ENCODE measurements at places on chromosomes 5 and 9. TPM values are rescaled to one million over a fixed set of nuclear protein-coding genes. Genes with fewer than 3 reads are reported as not detected.

DNA sequence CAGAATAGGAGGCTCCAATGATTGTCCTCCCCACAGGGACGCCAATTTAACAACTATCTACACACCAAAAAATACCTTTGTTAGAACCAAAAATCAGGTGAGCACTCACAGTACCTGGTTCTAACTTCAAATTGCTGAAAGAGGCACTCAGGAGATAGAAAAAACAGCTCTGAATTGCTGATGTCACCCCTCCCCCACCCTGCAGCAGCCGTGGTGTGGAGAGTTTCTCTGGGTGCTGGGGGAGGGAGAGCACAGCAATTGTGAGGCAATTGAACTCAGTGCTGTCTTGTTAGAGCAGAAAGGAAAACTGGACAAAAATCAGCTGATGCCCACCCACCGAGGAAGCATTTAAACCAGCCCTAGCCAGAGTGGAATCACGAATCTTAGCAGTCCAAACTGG, 41.8 kb downstream of the TNFSF8 start:
- H3K27ac ChIP-seq, result no peak overlapping the region
- H3K36me3 ChIP-seq, result no peaks in the 10 kb centered on the region
- no peak overlapping the region for H3K4me3 ChIP-seq
- no peak for DNase-seq
- no peaks in the 10 kb centered on the region for H3K4me1 ChIP-seq

GRCh38 chr9:3435732-3436131, 90.1 kb downstream of the RFX3 start:
- no peak overlapping the region for H3K4me3 ChIP-seq
- no peaks in the 10 kb centered on the region for H3K36me3 ChIP-seq
- no peaks in the 10 kb centered on the region for H3K27me3 ChIP-seq
- no peak overlapping the region for H3K27ac ChIP-seq
- DNase-seq, result no peak
- peaks cover 8% of the 10 kb centered on the region for H3K4me1 ChIP-seq

DNA sequence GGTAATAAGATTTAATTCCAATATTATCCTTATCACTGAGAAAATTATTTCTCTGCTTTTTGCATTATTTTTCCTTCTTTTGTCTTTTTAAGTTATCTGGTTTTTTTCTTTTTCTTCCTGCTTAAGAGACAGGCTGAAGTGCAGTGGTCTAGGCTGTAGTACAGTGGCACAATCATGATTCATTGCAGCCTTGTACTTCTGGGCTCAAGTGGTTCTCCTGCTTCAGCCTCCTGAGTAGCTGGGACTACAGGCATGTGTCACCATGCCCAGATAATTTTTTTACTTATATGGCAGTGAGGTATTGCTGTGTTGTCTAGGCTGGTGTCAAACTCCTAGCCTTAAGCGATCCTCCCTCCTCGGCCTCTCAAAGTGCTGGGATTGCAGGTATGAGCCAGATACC, 93.9 kb downstream of the SLC44A1 start:
- no peak for DNase-seq
- H3K27ac ChIP-seq, result no peak overlapping the region
- H3K4me1 ChIP-seq, result peaks cover 7% of the 10 kb centered on the region

DNA sequence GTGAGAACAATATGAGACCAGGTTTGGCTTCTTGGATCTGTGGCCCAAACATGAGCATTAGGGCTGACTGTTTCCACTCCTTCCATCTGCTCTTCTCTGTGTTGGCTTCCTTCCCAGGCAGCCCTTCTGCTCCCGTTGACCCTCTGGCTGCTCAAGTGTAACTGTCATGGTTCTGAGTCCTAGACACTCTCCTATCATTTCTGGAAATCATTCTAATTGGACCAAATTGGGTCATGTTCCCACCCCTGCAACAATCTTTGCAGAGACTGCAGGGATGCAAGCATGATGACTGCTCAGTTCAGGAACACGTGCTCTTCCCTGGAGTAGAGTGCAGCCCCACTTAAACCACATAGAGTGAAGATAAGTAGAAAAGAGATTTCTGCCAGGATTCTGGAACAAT, 741.4 kb downstream of the TAF11L14 start:
- no peaks in the 10 kb centered on the region for H3K36me3 ChIP-seq
- H3K4me1 ChIP-seq, result no peaks in the 10 kb centered on the region
- no peaks in the 10 kb centered on the region for H3K27me3 ChIP-seq
- DNase-seq, result no peak
- no peak overlapping the region for H3K27ac ChIP-seq
- no peak overlapping the region for H3K4me3 ChIP-seq

DNA sequence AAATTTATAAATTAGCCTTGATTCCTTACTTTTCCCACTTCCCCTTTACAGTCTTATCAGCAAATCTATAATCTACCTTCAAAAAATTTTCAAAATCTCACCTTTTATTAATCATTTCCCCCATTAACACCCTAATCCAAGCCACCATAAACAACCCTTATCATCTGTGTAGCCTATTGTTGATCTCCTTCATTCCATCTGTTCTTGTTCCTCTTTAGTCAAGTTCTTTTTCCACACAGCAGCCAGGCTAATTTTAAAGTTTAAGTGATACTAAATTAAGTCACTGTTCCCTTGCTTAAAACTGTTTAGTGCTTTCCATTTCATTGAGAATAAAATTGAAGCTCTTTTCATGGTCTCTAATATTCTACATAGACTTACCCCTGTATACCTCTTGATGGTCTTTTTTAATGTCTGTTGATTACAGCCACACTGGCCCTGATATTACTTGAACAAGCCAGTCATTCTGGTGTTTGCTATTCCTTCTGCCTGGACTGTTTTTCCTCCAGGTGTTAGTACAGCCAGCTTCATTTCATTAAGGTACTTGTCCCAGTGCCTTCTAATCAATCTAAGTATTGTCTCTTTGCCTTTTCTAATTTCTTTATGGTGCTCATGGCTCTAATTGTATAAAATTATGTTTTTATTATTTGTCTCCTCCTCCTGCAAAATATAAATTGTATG, 31.1 kb downstream of the GPR151 start:
- no peaks in the 10 kb centered on the region for H3K4me1 ChIP-seq
- peaks cover 78% of the 10 kb centered on the region for H3K36me3 ChIP-seq
- no peak for DNase-seq
- H3K27ac ChIP-seq, result no peak overlapping the region

GRCh38 chr5:10077791-10078545, 171.7 kb downstream of the ATPSCKMT start:
- DNase-seq, result no peak
- no peak overlapping the region for H3K27ac ChIP-seq
- H3K4me1 ChIP-seq, result no peaks in the 10 kb centered on the region
- H3K27me3 ChIP-seq, result no peaks in the 10 kb centered on the region

- H3K27me3 ChIP-seq, result no peaks in the 10 kb centered on the region
- no peak overlapping the region for H3K4me3 ChIP-seq
- H3K4me1 ChIP-seq, result no peaks in the 10 kb centered on the region
- no peaks in the 10 kb centered on the region for H3K36me3 ChIP-seq
- H3K27ac ChIP-seq, result no peak overlapping the region
These were observed 25.6 kb downstream of the POU5F2 start for GRCh38 chr5:93715761-93716160.

- H3K4me3 ChIP-seq, result no peak overlapping the region
- H3K4me1 ChIP-seq, result no peaks in the 10 kb centered on the region
- H3K27ac ChIP-seq, result no peak overlapping the region
These were observed 35.9 kb downstream of the KIF2A start for GRCh38 chr5:62341783-62342475.

GRCh38 chr9:126507318-126508109, 106.2 kb upstream of the LMX1B start:
- H3K27me3 ChIP-seq, result no peaks in the 10 kb centered on the region
- no peak overlapping the region for H3K4me3 ChIP-seq
- DNase-seq, result no peak

DNA sequence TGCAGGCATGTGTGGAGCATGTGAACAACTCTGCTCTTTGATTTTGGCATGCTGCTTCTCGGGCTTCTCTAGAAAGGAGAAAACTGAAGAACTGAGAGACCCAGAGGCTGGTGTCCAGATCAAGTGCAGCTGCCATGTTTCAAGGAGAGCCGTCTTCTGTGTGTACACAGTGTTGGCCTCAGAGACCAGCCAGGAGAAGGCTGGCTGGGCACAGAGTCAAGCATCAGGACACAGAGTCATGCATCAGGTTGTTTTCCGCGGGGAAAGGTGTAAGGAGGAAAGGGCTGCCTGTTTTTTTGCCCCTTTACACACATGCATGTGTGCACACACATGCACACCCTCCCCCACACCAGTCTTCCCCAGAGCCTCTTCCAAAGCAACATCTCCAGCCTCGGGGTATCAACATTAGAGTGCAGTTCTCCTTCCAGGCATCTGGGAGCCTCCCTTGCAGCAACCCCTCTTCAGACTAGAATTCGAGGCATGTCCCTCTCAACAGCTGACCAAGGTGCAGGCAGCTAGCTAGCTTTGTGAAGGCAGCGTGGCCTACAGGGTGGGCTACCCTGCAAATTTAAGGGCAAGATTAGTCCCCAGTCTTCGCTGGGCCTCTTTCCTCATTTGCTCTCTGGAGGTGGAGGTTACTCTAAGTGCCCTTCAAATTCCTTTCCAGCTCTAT, 180.9 kb downstream of the AOPEP start:
- no peak overlapping the region for H3K4me3 ChIP-seq
- H3K27me3 ChIP-seq, result no peaks in the 10 kb centered on the region
- H3K36me3 ChIP-seq, result no peaks in the 10 kb centered on the region

GRCh38 chr9:134897584-134898170, 17.1 kb downstream of the FCN2 start:
- H3K36me3 ChIP-seq, result no peaks in the 10 kb centered on the region
- no peaks in the 10 kb centered on the region for H3K27me3 ChIP-seq
- no peak overlapping the region for H3K27ac ChIP-seq

DNA sequence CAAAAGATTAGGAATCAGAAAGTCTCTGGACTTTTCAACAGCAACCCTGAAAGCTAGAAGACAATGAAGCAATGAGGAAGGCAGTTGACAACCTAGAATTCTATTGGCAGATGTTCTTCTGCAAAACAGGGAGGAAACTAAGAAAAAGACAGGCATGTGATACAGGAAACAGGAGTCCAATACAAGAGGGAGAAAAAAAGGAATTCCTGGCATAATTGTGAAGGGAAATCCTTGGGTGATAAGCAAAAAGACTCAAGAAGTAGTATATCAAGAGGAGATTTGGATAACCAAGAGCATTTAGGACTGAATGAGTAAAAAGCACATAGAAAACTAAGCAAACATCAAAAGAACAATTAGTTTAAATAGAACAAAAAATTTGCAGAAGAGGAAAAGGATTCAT, 58.6 kb downstream of the LPAR1 start:
- no peak overlapping the region for H3K27ac ChIP-seq
- no peak for DNase-seq
- H3K27me3 ChIP-seq, result no peaks in the 10 kb centered on the region
- no peaks in the 10 kb centered on the region for H3K4me1 ChIP-seq
- no peak overlapping the region for H3K4me3 ChIP-seq
- H3K36me3 ChIP-seq, result no peaks in the 10 kb centered on the region

- peaks cover 34% of the 10 kb centered on the region for H3K27me3 ChIP-seq
- no peaks in the 10 kb centered on the region for H3K4me1 ChIP-seq
- no peak for DNase-seq
- no peak overlapping the region for H3K27ac ChIP-seq
- no peaks in the 10 kb centered on the region for H3K36me3 ChIP-seq
These were observed 128.1 kb downstream of the BARX1 start for GRCh38 chr9:93826905-93827544.

PLAC8L1 gene
- polyA plus RNA-seq, result not detected

BSPRY gene
- polyA plus RNA-seq, result 0.44 TPM

GRXCR2 gene
- polyA plus RNA-seq, result 1.9 TPM

TRPM3 gene
- 0.06 TPM for polyA plus RNA-seq

GPR150 gene
- 0.15 TPM for polyA plus RNA-seq

SLC28A3 gene
- polyA plus RNA-seq, result 0.15 TPM

SIT1 gene
- polyA plus RNA-seq, result not detected

CCNB1 gene
- polyA plus RNA-seq, result 2.7 TPM

LHX6 gene
- polyA plus RNA-seq, result 7.3 TPM
